ENCODE measurements at places on chromosomes 5 and 9.

GRCh38 chr5:169545762-169546161 is 37.8 kb upstream of the SPDL1 start:
- DNase-seq: no peak

DNA sequence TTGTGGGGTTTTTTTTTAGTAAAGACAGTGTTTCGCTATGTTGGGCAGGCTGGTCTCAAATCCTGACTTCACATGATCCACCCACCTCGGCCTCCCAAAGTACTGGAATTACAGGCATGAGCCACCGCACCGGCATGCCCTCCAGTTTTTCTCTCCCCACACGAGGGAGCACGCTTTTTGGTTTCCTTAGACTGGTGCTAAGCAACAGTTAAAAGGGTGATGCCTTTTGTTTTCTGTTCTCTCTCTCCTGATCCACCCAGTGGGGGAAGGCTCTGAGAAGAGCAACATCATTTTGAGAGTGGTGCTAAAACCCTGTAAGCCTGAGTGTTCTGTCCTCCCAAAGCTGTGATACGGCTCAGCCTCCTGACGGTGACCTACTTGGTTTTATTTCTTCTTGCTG is 146.6 kb downstream of the MAN2A1 start:
- no peak for DNase-seq

- DNase-seq: peak; percentile 74
Measured at GRCh38 chr5:87780831-87781760, 368.4 kb upstream of the CCNH start.

DNA sequence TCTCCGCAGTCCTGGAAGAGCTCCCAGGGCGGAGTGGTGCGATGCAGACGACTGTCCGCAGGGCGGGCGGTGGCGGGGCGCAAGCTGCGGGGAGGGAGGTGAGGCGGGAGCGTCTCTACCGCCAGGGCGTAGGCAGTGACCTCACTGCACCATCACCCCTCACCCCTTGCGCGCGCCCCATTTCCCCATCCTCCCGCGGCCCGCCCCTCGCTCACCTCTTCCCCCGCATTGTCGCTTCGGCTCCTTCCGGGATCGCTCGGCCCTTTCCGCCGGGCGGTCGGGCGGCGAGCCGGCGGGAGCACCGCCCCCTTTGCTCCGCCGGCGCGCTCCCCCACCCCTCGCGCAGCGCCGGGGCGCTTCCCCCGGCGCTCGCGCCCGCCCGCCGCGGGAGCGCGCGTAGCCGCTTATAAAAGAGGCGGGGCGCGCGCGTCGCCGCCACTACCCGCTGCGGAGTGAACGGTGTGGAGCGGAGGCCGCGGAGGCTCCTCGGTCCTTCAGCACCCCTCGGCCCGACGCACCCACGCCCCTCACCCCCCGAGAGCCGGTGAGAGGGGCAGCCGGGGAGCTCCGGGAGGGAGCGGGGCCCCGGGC is at the start of gene SPTAN1:
Gene SPTAN1, plus strand, starts transcription at position 435 of the 591 bp plus-strand sequence. CDS start 14,154 bp downstream, outside the sequence.
- peak; percentile 96 for DNase-seq

DNA sequence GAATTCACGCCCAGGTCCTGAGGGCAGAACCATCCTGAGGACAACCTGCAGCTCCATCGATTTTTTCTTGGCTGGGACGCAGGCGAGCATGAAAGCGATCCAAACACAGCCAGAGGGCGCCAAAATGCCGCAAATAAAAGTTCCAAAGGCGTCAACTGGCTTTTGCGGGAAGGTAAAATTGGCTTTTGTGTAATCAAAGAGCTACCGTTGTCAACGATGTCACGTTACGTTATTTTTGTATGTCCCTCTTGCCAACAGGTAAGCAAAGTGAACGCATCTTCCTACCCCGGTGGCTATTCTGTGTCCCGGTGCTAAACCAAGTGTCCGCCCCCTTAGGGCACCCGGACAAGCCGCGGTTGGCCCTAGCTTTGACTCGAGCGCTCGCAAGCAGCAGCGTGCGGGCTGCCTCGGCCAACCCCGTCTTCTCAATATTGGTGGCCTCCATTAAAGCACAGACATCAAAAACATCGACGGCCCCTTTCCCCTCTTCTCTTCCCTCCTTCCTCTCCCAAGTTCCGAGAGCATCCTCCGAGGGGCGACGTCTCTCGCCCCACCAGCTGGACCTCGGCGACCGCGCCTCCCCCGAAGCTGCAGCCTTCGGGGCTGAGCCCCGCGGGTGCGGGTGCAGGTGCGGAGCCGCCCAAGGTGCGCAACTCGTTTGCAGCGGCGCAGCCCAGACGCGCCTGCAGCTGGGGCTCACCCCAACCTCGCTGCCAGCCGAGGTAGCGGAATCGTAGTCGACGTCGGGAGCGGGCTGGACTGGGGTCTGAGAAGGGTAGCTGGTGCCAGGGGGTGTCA is 1.1 kb upstream of the BASP1 start:
- peak; percentile 27 for DNase-seq

GRCh38 chr5:158392753-158393152 is 533.8 kb upstream of the CLINT1 start:
- DNase-seq: no peak

- no peak for DNase-seq
Measured at GRCh38 chr9:3971391-3972082, 328.3 kb downstream of the GLIS3 start.

- DNase-seq: no peak
Measured at GRCh38 chr5:40464511-40464910, 215.2 kb upstream of the PTGER4 start.

DNA sequence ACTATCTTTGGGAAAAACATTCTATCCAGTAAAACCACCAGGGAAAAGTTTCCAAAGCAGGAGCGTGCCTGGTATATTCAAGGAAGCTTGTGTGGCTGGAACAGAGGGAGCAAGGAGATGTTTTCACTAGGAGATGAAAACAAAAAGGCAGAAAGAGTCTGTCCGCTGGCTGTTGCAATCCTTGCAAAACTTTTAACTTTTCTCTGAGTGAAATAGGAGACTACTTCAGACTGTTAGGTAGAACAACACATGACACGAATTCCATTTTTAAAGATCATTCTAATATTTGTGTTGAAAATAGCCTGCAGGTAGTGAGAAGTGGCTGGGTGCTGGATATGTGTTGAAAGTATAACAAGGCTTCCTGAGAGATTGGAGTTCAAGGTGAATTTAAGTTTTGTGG is 69.5 kb downstream of the PRR16 start:
- DNase-seq: no peak

GRCh38 chr5:127596501-127596900 is 52.4 kb upstream of the CTXN3 start:
- no peak for DNase-seq

- no peak for DNase-seq
Measured at GRCh38 chr9:123237220-123237619, 31.2 kb downstream of the STRBP start.

DNA sequence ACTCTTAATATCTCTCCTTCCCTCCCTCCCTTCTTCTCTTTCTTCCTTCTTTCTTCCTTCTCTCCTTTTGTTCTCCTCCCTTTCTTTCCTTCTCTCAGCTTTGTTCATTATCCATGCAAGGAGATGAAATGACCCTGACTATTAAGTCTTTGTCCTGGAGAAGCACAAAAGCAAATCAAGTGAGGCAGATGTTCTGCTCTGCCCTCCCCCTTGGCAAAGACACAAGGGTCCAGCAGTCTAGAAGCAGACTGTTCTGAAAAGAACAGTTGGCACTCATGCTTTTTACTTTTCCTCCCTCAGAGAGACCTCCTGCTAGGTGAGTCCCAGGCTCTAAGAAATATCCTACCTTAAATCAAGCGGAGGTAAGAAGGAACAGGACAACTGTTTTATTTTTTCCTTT is 1067.6 kb upstream of the DMAC1 start:
- DNase-seq: no peak

- no peak for DNase-seq
Measured at GRCh38 chr9:21153336-21154017, 11.8 kb upstream of the IFNW1 start.

DNA sequence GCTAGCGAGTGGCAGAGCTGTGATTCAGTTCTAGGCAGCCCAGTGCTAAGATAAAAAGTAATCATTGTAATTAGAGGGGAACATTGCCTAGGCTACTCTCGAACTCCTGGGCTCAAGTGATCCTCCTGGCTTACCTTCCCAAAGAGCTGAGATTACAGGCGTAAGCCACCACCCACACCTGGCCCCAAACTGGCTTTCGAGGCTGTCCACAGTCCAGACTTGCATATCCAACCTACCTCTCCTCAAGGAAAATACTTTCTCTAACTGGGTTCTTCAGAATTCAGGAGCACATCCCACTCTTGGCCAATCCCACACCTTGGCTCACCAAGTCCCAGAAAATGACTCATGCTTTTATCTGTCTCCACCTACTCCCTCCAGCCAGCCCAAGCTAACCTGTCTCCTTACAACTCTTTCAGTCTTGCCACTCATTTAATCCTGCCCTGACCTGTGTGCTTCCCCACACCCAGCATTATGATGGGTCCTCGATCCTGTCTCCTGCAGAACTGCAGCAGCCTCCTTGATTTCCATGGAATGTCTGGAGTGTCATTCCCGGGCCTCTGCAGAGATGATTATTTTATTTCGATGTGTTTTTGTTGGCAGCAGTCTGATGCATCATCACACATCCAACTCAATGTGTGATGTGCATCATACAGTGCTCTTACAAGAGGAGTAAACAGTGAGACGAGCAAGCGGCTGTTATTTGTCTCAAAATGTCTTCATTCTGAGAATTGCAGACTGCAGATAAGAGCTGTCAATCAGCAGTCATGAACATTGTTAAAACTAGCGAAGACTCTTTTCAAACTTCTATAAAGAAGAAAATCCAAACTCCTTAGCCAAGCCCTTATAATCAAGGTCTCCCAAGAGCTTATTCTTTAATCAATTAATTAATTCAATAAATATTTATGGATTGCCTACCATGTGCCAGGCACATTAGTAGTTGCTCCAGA is 167.3 kb downstream of the SEC61B start:
- no peak for DNase-seq

DNA sequence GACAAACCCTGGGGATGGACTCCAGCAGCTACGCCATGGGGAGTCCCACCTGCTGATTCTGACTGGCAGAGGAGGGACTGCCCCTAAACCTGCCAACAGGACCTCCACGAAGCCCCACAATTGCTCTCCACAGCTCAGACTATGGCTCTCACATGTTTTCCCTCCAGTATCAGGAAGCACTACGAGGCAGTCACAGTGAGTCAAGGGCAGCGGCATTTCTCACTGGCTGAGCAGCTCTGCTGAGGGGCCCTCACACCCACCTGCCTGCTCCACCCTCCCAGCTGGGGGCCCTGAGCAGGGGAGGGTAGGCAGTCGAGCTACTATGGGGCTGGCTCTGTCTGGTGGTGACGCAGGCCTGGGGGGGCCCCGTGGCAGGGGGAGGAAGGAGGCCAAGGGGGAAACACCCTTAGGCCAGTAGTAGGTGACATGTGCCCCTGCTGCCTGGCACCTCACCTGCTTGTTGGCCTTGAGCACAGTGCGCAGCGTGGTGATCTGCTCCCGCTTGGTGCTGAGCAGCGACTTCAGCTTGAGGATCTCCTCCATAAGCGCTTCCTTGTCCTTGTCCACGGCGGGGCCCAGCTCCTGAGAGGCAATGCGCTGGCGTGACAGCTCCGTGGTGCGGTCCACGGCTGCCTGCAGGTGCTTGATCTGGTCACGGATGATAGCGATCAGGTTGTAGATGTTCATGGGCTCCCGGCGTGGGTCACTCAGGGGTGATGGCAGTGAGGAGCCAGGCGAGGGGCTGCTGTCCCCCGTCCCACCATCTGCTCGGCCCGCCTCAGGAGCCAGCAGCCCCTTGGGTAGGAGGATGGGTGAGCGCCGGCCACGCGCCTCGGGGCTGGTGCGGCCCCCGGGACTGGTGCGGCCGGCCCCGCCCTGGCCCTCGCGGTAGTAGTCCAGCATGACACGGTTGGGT is 46.3 kb downstream of the BICD2 start:
- no peak for DNase-seq

DNA sequence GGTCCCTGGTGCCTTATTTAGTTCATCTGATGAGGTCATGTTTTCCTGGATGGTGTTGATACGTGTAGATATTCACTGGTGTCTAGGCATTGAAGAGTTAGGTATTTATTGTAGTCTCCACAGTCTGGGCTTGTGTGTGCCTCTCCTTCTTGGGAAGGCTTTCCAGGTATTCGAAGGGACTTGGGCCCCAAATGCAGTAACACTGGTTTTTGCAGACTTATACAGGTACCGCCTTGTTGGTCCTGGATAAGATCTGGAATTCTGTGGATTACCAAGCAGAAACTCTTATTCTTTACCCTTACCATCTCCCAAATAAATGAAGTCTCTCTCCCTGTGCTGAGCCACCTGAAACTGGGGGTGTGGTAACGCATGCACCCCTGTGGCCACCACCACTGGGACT is 34.1 kb downstream of the MEGF9 start:
- DNase-seq: no peak

- no peak for DNase-seq
Measured at GRCh38 chr9:655875-656274, 185.6 kb upstream of the DMRT1 start.

- DNase-seq: no peak
Measured at GRCh38 chr9:131668057-131668438, 71.8 kb downstream of the RAPGEF1 start.

DNA sequence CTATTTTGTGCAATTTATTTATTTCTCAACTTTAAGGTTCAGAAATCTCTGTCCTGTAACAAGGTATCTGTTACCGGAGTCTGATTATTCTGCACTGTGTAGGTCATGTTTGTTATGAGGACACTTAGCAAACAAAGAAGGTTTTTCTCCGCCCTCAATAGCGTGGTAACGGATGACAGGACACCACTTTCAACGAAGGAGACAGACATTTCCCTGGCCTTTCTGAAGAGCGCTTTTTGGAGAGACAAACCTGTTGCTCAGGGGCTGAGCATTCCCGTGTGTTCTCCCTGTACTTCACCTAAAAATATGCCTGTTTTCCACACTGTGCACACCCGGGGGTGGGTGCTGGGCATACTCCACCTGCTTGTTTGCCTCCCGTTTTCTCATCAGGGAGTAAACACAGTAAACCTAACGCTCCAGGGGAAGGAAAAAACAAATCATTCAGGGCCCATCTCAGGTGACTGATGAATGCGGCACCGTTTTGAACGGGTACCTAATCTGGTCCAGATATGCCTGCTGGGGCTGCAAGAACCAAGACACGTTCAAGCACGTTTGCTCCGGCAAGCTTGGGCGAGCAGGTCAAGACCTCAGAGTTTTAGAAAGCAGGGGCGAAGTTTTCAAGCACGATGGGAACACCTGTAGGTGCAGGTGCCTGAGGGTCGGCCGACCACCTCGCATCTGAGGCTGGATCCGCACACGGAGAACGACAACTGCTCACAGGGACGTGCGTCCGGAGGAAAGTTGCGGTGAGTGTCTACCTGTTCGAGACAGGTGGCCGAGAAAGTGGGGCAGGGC is 859 bp downstream of the RETREG1 start:
- peak; percentile 16 for DNase-seq

DNA sequence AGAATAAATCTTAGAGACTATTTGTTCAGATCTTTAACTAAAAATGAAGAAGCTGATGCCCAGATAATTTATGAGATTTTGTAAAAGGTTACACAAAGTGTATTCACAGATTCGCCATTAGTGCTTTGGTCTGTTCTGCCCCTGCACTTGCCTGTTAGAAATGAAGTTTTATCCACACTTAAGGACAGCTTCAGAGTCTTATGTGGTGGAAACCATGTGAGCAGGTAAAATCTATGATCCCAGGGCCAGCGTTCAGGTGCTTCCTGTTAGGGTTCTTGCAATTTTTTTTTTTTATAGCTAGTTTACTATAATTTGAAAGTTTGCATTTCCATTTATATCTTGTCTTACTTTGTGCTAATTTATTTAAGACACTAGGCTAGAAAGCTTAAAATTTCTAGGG is 561.6 kb downstream of the PRR16 start:
- DNase-seq: no peak

- DNase-seq: no peak
Measured at GRCh38 chr5:137122558-137122957, 376.6 kb downstream of the SPOCK1 start.

All from CD4-positive, alpha-beta memory T cell (primary cell).